GM12892 (cell line): ENCODE measurements at places on chromosomes 6 and 20.

- no peak for DNase-seq
Measured at GRCh38 chr6:135884136-135884535, 32.6 kb downstream of the PDE7B start.

DNA sequence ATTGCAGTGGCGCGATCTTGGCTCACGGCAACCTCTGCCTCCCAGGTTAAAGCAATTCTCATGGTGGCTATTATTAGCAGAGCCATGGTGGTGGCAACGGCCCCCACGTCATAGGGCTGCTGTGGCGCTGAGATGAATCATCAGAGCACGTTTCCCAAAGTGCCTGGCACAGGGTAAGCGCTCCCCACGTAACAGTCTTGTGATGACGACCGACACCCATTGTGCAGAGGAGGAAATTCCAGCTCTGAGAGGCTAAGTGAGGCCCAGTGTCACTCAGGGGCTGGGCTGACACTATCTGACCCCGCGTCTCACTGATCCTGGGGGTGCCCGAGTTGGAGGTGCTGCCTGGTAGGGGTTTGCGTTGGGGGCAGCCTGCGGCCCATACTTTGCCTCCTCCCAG lies 16.2 kb downstream of the SUN5 start:
- DNase-seq: no peak

- DNase-seq: no peak
Measured at GRCh38 chr6:34383161-34383631, 9.3 kb downstream of the NUDT3 start.

DNA sequence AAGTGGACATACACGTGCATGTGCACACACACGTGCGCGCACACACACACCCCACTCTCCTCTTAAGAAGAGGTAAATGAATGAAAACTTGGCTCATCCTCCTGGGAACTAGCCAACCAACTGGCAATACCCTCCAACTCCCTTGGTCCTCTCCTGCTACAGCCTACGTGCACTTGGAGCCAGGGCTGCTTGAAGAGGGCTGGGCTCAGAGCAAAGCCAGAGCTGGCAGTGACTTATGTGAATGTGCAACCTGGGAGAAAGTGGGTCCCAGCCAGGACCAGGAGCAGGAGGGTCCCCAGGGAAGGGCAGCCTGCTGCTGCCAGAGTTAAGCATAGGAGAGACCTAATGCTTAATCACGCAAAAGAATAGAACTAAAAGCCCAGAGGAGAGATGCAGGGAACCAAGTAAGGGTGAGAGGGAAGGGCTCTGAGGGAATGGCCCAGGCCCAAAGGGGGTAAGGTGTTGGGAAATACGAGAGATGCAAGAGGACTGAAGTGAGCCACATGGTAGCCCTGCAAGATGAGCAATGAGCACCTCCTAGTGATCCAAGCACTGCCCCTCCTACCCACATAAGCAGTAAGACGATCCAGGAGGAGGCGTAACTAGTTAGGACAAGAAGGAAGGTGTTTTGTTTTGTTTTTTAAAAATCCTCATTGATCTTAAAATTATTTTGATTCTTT lies 24.7 kb downstream of the TRAF3IP2 start:
- no peak for DNase-seq

- no peak for DNase-seq
Measured at GRCh38 chr6:111679126-111679858, 73.6 kb upstream of the TRAF3IP2 start.

DNA sequence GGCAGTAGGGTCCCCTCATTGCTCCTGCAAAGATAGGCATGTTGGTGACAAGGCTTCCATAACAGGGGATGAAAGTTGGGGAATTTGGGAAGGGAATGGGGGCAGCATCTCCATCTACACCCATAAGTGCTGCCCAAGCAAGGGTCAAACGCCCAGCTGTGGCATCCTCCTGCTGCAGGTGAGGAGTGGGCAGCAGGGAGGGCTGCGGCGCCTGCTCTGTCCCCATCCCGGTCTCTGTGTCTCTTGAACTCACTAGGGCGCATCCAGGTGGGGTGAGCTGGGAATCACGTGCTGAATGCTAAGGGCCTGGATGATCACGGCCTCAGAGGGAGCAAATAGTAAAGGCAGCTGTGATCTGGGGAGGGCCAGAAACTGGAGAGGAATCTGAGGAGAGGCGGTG lies 9.1 kb downstream of the MICA start:
- no peak for DNase-seq

DNA sequence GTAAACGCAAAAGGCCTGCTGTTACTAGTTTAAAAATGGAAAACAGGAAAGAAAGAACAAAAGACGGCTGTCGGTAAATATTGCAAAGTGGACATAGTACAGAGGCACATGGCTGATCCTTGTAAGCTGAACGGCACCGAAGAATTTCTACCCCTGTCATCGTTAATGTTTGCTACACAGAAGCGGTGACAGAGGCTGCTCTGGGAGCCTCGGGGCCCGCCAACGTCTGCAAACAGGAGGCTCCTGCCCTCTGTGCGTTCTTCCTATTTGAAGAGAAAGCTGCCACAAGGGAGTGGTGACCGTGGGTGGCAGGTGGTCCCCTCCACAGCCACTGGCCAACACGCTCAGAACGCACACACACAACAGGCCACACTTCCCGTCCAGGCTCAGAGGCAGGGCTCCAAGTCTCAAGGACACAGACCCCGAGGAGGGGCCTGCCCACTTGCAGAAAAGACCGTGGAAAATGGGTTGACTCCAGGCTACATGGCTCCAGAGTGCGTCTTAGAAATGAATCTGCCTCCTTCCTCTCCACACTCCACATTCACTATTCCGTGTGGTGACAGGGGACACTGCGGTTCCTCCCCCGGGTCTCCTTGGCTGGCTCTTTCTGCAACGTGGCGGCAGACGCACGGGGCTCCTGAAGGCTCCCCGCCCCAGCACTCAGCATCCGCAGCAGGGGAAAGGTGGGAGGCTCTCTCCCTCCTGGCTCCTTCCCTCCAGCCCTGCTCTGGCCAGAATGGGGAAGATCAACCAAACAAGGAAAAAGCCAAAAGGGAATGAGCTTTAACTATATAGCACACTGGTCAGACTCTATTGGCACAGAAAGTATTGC lies 64.5 kb downstream of the GMPR start:
- DNase-seq: no peak

DNA sequence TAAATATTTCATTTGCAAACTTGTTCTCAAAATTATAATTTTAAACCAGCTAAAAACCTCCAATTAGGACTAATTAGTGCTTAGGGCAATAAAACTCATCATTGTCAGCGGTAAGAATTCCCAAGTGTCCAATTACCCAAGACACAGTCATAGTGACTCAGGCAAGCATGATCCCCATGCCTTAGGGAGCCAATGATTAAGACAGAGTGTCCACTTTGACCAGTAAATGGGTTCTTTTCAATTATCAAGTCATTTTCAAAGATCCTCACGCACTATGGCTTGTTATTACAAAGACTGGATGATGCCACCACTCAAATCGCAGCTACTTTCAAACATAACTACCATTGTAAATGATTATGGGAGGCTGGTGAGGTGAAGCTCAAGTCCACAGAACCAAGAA lies 114.0 kb downstream of the BFSP1 start:
- no peak for DNase-seq

- DNase-seq: no peak
Measured at GRCh38 chr20:2807019-2807418, 6.6 kb upstream of the CPXM1 start.

DNA sequence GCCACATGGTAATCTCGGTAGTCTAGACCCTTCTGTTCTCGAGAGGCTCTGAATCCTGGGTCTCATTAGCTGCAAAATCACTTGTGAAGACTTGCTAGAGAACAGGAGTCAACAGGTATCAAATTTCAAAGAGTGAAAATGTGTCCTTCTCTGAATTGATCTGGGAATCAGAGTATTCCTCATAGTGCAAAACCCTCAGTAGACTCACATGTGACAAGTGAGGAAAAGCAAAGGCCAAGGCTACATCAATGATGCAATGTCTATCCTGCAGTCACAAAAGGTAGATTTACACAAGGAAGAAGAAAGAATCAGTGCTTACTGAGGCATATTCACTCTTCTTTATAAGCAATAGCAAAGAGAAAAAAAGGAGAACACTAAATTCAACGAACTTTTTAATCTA lies 1220.0 kb upstream of the GJE1 start:
- DNase-seq: no peak

DNA sequence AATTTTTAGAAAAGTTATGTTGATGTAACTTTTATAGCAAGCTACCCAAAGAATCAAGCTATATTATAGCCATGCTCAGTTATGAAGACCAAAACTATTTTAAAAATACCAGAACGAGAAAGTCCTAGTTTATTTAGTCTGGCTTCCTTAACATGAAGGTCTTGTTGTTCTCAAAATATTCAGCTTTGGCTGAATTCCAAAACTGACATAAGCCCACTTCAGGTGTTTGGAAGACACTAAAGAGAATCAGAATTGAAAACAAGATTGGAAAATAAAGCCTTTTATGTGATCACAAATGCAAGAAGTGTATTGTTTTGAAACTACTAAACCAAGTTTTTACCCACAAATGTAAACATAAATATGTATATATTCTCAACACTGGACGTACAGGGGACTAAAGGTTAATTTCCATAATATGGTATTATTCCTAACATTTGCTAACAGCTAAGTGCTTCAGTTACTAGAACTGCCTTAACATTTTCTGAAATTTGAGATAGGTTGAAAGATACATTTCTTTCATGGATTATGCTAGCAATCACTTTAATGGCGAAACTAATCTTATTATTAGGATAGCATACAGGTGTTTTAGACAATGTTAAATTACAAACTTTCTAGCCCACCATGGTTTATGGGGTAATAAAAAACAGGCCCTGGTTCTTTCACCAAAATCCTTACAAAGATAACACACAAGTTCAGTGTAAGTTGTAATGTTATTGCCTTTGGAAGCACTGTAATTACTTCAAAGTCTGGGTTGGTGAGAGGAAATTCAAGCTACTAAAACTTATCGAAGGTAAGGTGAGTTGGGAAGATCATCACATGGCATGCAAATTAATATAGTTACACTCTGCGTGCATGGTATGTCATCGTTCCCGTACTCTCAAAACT lies 1.6 kb downstream of the MAP3K5 start:
- no peak for DNase-seq

GRCh38 chr6:6696867-6697531 lies 108.5 kb downstream of the LY86 start:
- peak; percentile 35 for DNase-seq

GRCh38 chr6:163397326-163397725 lies 17.2 kb upstream of the QKI start:
- no peak for DNase-seq

DNA sequence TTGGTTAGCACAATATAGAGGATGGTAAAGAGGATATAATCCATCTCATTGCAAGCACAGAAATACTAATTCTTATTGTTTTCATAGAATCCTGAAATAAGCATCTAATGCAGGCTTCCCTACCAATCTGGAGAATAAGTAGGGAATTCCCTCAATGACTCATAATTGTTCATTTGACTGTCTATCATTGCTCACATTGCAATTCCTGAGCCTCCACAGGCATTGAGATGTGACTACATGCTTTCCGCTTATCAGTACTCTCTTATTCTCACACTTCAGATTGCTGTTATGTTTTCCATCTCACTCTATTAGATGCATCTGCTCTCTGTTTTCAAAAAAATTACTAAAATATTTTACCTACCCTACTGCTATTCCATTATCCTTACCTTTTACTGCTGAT lies 216.2 kb upstream of the PRSS16 start:
- DNase-seq: no peak

GRCh38 chr20:46122516-46123481 lies 4.7 kb downstream of the CD40 start:
- no peak for DNase-seq

- no peak for DNase-seq
Measured at GRCh38 chr6:110557199-110557598, 80.8 kb upstream of the SLC22A16 start.

GRCh38 chr20:18984238-18985200 lies 170.9 kb downstream of the SCP2D1 start:
- peak; percentile 23 for DNase-seq

DNA sequence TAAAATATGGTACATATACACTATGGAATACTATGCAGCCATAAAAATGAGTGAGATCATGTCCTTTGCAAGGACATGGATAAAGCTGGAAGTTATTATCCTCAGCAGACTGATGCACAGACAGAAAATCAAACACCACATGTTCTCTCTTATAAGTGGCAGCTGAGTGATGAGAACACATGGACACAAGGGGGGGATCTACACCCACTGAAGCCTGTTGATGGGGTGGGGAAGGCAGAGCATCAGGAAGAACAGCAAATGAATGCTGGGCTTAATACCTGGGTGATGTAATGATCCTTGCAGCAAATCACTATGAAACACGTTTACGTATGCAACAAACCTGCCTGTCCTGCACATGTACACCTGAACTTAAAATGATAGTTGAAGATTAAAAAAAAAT lies 71.3 kb downstream of the MANEA start:
- DNase-seq: no peak

DNA sequence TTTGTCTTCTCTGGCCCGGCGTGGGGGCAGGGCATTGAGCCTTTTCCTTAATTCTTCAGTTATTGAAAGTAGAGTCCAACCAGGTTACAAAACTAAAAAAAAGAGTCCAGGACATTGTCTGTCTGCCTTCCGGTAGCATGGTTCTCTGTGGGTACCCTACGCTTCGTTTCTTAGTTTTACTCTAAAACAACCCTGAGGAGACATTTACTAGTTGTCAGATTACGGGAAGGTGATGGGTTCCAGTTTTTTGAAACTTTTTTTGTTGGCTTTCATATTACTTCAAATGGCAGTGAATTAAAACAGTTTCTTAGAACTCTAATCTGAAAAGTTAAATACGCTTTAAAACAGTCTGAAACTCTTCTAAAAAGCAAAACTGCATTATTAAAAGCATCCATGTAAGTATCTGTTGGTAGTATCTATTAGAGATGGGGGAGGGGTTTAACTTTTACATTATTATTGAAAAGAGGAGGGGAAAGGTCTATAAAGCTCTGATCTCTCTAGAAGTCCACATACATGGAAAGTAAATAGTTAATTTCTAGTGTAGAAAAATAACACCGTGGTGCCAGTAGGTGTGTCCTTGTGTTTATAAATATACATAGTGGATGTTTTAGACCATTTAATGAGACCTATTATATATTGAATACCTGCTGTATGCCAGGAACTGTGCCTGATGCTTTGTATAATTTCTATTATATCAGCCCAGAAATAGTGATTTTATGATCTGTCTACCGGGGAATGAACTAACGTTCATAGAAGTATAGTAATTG lies 2.2 kb downstream of the BICRAL start:
- no peak for DNase-seq

DNA sequence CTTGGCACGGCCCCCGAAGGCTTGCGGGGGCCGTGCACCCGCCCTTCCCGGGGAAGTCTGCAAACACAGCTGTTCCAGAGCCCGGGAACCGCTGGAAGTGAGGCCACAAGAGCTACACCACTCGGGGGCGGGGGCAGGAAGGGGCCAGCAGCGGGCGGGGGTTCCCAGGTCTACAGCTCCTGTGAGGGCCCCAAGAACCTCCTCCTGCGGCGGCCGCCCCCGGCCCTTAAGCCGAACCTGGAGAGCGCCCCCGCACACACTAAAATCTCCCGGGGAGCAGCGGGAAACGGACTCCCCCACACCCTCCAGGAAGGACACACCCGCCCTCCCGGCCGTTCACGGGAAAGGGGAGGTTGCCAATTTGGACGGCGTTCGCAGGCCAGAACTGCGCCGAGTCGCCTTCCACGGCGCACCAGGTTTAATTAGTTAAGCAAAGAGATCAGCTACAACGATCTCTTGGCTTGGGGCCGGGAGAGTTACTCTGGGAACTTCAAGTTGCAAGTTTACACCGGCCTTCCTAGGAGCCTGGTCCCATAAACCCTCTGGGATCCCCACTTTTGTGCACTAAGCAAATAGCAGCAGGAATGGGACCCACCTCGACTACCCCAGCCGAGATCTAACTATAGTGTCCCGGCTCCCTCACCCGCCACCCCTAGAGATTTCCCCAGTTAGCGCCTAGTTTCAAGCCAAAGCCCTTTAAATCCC lies 1.7 kb downstream of the JAG1 start:
- peak; percentile 26 for DNase-seq
